ENCODE measurements at places on chromosomes 3 and 15. TPM values are rescaled to one million over a fixed set of nuclear protein-coding genes. Genes with fewer than 3 reads are reported as not detected.

- no peak for DNase-seq
Observed at GRCh38 chr15:52104532-52105004, 8.0 kb downstream of the BCL2L10 start.

GRCh38 chr15:50377867-50378751 is 23.1 kb upstream of the GABPB1 start:
- no peak for DNase-seq

DNA sequence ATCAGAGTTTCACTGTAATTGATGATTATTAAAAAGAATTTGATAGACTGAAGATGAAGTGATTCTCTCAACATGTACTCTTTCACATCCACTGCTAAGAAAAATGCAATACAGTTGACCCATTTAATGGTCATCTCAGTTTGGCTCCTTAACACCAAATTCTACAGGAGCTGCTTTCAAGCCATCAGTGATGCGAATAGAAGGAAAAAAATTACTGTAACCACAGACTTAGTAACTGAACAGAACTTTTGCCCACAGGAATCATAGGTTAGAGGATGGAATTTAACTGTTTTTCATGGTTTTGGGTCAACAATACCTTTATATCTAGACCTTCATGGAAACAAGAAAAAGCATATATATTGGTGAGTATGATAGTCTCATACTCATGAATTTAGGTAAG is 633.5 kb downstream of the CADM2 start:
- no peak for DNase-seq

DNA sequence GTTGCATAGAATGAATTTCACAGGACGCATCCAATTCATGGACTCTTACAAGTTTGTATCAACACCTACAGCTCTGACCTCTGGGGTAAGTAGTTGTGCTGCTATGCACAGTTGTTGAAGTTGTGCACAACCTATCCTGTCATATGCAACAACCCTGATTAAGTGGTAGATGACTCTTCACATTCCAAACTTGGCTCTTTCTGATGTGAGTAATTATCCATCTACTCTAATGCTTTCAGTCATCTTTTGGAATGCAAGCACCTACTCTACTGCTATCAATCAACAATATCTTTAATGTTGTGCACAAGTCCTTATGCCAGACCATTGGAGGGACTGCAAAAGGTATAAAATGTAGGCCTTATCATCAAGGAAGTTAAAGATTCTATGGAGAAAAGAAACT is 921.4 kb downstream of the MCTP2 start:
- DNase-seq, result no peak

- no peak for DNase-seq
Observed at GRCh38 chr15:48721061-48721810, 75.7 kb upstream of the FBN1 start.

Gene CADM2
- total RNA-seq, result not detected

- no peak for DNase-seq
Observed at GRCh38 chr3:82493858-82494257, 732.4 kb upstream of the GBE1 start.

Gene TBC1D2B
- 12.6 TPM for total RNA-seq

DNA sequence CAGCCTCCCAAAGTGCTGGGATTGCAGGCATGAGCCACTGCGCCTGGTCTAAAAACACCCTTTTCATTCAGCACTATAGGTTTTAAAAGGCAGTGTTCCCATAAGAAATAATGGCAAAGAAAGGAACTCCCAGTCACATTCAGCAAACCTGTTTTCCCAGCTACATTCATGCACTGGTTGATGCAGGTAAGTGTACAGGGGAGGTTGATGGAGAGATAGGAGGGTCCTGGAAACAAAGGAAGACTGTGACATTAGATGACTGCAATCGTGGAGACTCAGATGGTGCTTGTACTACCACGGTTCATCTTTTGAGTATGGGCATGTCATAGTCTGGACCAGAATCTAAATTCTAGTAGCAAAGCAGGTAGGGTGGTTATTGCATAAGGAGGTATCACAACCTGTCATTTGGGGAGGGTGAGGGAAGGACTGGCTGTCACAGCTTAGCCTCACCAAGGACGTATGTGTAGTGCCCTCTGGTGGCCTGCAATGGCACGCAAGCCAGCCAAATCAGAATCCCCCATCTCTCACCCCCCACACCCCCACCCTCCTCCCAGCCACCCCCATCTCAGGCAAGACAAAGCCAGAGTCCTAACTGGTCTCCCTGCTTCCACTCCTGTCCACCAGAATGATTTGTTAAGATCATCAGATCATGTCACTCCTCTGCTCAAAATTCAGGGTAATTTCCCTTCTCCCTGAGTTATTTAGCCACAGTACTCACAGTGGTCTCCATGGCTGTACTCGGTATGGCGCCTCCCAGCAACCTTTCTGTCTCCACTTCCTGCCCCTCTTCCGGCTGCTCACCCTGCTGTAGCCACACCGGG is 28.8 kb upstream of the UBL7 start:
- DNase-seq, result peak; percentile 74

DNA sequence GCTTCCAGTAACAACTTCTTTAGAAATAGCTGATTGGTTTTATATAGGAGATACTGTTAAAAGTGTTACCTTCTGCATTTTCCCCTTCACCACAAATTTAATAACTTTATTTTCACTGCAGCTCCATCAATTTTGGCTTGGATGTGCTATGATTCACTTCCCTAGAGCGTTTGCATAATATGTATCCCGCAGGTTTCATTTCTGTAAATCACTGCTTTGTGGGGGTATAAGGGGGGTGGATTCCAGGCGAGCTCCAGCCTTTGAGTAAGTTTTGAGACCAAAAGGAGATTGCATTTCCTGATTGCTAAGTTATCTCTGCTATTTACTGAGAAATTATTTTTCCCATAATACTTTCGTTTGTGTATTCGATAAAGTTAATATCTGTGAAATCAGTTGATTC is 232.6 kb downstream of the TBL1XR1 start:
- DNase-seq, result no peak

Gene SPCS1
- total RNA-seq, result 114 TPM

GRCh38 chr3:177466074-177466473 is 268.8 kb upstream of the TBL1XR1 start:
- DNase-seq, result no peak

Gene MB21D2
- total RNA-seq, result 26.0 TPM

- DNase-seq, result no peak
Observed at GRCh38 chr3:126373682-126374601, 16.7 kb upstream of the KLF15 start.

DNA sequence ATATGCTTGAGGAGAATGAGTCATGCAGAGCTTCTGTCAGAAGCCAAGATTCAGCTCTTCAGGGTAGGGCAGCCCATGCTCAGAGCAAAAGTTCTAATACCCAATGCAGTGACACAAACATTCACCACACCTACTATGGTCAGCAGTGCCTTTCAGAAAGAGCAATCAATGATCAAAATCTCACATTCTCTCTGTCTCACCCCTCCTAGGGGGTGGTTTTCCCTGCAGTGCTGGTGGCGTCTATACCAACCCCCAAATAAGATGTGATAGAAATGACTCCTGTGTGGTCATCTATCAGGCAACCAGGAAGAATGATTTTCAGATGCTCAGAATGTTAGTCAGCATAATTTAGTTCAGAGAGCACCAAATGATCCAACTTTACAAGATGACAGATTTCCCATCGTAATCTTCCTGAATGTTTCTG is 385.3 kb downstream of the NTRK3 start:
- DNase-seq, result no peak

Data from PC-3 (cell line).